ENCODE measurements at places on chromosomes 7 and 10.

DNA sequence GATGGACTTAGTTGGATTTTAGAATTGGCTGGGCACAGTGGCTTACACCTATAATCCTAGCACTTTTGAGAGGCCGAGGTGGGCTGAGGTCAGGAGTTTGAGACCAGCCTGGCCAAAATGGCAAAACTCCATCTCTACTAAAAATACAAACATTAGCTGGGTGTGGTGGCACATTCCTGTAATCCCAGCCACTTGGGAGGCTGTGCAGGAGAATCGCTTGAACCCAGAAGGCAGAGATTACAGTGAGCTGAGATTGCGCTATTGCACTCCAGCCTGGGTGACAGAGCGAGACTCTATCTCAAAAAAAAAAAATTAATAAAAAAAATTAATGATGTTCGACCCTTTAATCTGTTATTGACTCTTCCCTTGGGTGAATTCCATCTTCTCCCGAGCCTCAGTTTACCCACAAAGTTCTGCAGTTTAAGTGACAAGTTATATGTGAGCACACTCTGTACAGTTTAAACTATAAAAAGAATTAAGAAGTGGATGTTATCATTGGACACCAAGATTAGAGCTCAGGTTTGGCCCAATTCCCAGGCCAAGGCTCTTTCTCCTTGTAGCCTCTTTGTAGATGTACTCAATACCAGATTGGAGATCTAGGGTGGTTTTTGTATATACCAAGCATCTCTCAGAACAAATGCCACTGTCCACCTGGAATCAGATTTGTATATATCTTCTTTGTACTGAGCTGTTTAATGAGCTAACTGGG is 15.0 kb downstream of the KAT6B start:
- DNase-seq, result no peak

DNA sequence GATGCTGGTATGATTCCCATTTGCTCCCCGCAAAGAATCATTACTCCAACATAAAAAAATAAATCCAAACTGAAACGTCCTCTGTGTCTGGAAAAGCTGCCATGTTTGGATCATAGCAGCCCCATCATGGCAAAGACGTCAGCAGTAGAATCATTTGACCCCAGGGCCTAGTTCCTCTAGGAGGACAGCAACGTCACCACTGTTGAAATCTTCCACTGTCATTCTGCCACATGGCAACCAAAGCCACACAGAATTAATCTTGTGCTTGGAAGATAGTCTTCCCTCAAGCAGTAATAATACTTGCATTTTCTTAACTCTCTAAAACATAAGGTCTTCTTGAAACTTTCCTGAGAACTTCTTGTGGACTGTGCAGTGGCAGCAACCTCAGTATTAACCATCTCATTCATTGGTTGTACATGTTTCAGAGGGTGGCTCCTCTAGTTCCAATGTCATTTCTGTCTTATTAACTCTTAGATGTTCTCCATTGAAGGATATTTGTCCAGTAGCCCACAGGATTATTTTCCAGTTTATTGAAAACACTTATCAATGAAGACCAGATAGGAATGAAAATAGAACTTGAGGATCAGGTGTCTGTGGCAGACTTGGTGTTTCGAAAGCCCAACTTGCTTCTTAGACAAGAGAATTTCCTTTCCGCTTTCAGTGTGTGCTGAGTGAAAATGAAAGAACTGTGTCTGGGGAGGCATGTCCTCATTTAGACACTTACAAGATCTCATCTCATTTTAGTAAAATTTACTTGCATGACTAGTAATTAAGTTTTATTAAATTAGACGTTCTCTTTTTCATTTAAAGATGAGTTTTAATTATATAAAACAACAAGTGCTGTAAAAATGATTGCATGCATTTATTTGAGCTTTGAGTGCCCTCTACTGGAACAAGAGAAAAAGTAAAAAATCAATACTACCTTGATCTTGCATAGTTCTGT is 28.9 kb upstream of the INHBA start:
- DNase-seq, result peak; percentile 44

- DNase-seq, result no peak
Measured at GRCh38 chr10:103463499-103463898, 4.8 kb upstream of the CALHM1 start.

DNA sequence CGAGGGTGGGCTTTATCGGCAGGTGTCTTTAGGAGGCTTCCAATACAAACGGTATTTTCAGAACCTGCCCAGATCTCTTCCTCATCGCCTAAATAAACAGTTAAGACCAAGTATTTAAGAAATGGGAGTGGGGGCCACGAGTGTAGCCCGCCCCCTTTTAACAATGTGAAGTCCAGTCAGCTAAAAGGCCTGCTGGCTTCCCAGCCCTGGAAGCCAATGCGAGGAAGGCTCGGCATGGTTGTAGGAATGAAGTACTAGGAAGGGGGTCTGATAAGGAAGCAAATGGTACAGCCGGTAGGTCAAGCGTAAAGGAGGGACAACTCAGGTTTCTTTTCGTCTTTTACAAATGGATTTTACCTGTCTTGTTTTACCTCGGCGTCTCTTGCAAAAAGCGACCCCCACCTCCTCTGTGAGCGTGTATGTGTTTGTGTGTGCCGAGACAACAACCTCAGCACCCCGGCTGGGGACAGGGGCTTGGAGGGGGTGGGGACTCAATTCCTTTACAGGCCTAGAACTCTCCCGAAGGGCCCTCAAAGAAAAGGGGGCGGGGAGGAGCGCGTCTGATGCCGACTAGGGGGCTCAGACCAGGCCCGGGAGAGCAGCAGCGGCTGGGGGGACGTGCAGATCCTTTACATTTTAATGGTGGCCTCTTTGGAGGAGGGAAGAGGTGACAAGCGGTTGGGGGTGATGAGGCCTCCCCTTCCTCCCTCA is 147.6 kb downstream of the GPR85 start:
- no peak for DNase-seq

GRCh38 chr10:82277591-82277990 is 402.6 kb downstream of the NRG3 start:
- DNase-seq, result no peak

- DNase-seq, result no peak
Measured at GRCh38 chr10:101003639-101004206, 4.1 kb downstream of the LZTS2 start.

DNA sequence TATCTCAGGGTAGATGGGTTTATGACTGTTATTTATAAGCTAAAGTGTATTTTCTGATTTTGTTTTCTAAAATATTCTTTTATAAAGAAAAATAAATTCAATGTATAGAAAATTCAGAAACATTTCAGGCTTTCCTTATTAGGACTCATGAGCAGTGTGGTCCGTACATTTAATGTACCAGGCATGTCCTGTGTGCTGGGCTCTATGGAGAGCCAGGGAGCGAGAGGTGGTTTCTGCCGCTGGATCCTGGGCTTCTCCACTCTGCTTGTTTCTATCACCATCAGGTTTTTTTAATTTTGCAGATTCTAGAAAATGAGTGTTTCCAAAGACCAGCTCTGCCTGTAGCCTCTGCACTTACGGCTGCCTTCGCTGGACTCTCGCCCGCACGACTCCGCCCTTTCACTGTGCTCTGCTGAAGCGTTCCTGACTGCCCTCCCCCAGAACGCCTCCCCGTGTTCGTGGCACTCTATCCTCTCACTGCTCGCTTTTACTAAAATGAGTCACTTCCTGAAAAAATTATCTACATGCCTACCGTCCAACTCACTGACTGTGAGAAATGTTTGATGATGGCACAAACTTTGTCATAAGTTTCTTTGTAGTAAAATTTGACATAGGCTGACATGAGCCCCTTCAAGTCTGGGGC is 188.5 kb downstream of the ZMYND11 start:
- DNase-seq, result peak; percentile 25

DNA sequence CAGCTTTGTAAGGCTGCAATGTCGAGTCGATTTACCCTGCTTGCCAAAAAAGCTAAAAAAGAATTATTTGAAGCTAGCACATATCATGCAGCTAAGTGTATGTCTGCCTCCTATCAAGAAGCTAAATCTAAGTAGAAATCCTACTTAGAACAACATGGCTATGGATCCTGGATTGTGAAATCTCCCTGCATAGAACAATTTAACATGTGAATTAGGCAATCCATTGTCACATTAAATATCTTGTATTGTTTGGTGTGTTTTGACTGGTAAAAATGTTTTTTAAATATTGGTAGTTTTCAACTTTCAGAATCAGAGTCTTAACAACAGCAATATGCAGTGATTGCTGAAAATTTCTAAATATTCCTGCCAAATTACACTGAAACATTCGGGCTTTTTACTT is 73.3 kb downstream of the SKIDA1 start:
- no peak for DNase-seq

GRCh38 chr10:31143331-31143935 is 111.8 kb upstream of the ZNF438 start:
- DNase-seq, result no peak

GRCh38 chr7:26166684-26167266 is 14.8 kb downstream of the NFE2L3 start:
- DNase-seq, result no peak

GRCh38 chr10:6721480-6721879 is 141.4 kb upstream of the PRKCQ start:
- no peak for DNase-seq

DNA sequence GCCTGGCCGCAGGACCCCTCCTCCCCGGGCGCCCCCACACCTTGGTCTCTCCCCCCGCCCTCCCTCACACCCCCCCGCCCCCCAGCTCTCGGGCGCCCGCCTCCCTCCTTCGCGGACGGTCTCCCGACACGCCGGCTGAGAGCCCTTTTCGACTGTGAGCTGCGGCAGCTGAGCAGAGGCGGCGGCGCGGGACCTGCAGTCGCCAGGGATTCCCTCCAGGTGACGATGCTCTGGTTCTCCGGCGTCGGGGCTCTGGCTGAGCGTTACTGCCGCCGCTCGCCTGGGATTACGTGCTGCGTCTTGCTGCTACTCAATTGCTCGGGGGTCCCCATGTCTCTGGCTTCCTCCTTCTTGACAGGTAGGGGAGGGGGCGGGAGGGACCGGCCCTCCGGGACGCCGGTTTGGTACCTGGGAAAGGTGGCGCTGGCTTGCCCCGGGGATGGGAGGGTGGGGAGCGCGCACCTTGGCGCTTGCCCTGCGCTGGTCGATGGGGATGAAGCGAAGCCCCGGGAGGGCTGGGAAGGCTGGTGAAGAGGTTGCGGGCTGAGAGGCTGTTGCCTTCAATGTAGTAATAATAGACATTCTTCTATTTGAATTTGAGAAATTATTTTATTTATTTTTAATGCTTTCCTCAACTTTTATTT is at the start of gene BMPER:
TSS of gene BMPER (plus strand) at position 151 of the 644 bp plus-strand sequence. CDS start at position 226, 75 bp downstream.
- DNase-seq, result no peak

- DNase-seq, result no peak
Measured at GRCh38 chr10:89589101-89589720, 53.8 kb upstream of the SLC16A12 start.

DNA sequence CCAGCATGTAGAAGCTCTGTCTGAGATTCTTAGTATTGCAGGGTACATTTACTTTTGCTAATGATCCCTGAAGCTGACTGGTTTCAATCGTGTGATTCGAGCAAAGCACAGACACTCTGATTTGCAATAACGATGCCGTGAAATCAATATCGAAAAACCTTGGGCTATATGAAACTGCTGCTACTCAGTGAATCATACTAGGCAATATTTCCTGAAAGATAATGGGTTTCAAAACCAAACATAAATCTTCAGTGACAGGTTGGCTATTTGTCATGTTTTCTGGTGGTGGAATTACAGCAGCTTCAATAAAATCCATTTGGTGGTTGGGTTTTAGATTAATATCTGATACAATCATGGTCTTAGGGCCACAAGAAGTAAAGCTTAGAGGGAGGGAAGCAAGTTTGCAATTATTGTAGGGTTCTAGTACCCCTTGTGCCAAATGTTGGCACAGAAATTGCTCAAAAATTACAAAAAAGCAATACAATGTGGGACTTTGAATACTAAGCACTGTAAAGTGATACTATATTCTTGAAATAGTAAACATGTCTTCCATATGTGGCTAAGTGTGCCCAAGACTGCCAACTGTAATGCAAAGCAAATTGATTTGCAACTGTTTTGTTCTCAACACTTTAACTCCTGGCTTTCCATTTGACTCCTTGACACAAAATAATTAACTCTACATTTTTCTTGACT is 112.4 kb upstream of the JAZF1 start:
- no peak for DNase-seq

GRCh38 chr10:86367152-86367951 is 757 bp upstream of the GRID1 start:
- DNase-seq, result no peak

DNA sequence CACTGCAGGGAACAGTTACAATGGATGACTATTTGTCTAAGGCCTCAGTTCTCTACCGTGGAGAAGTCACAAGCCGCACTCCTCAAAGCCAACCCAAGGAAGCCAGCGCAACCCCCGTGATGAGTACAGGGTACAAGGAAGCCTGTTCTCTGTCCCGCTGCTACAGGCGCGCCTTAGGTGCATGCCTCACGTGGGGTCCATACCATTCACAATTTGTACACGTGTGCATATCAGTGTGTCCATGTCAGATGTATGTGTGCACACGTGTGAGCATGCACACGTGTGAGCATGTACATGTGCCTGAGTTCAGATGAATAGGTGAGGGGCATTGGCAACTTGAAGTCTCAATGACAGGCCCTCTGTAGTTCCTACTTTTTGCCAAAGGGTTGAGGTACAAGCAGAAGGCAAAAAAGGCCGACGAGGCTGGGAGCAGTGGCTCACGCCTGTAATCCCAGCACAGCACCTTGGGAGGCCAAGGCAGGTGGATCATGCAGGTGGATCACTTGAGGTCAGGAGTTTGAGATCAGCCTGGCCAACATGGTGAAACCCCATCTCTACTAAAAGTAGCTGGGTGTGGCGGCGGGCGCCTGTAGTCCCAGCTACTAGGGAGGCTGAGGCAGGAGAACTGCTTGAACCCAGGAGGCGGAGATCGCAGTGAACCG is 62.8 kb downstream of the CTBP2 start:
- no peak for DNase-seq

DNA sequence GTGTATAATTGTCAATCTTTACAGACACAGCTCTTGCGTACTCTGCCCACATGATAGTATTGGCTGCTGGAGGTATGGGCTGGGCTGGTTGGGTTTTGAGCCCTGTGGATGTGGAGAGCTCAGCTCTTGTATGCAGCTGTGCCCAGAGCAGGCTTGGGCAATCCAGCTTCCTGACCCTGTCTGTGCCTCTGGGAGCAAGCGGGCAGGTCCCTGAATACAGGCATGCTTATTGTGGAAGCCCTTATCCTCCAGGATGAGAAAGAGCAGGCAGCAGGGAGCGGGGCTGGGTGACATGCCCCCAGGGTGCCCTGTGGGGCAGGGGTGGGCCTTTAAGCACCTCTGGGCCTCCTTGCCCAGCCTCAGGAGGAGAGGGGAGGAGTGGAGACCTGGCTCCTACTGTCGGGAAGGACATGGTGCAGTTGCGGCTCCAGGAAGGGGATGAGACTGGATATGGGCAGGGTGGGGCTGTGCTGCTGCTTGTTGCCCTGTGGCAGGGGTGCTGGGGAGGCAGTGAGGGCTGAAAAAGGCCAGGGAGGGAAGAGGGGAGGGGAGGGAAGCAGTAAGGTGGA is 32.7 kb upstream of the SH2D4B start:
- DNase-seq, result no peak

Data from T-helper 2 cell (primary cell).